ENCODE measurements at places on chromosomes 5 and 9.

GRCh38 chr9:92242260-92243136 is 51.0 kb downstream of the IARS1 start:
- no peak for DNase-seq

GRCh38 chr9:68446836-68447235 is 90.4 kb downstream of the PGM5 start:
- DNase-seq: no peak

DNA sequence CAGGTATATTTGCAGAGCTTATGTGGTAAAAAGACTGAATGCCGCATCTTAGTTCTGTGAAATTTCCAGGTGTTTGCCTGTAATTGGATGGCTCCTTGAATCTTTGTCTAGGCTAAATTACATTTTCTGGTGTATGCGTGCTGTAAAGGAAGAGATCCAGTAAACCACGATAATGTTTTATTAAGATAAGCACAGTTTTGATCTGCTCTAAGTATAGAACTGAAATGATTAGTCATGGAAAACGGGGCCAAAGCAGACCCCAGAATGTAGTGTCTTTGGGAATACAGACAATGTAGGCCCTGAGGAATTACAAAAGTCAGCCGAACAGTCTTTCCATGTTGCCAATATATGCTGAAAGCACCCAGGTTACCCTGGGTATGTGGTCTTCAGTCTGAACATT is 257.3 kb downstream of the FANCC start:
- DNase-seq: no peak

DNA sequence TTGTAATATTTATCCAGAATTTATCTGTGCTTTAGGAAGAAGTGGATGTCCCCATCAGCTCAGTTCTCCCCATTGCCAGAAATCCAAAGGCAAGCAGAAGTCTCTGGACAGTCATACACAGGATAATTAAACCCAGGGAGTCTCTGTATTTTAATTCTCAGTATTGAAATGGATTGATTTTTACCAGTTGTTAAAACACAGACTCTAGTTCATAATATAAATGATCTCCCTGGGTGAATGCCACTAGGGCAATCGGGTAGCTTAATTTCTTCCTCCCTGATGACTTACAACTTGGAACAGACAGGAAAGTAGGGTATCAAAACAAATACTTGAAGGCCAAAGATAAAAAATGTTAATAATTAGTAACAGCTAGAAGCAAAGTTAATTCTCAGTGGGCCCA is 66.5 kb upstream of the DAP start:
- DNase-seq: no peak

DNA sequence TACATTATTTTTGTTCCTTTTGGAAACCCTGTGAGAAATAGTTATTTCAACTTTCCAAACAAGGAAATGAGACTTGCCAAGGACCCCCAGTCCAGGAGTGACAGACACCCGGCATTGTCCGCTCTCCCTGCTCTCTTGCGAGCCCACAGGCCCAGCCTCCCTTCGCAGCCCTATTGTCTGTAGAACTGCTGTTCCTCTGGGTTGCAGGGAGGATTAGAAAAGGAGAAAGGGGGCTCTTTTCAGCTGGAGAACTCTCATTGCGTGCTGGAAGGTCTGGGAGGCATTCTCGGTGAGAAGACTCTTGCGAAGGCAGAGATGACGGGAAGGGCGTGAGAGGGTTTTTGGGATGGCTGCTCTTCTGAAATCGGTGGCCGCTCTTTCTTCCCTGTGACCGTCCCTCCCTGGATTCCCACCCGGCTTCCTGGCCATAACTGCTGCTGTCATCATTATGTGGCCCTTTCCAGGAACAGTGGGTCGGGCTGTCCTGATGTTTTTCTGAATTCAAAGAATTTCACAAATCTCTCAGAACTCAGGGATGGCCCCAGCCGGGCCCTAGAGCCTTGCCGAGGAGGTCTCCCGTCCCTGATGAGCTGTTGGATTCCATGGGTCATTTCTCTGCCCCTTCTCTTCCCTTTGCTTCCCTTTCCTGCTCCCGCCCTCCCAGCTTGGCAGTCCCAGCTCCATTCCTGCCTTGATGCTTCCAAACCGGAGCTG is 29.8 kb downstream of the STC2 start:
- no peak for DNase-seq

DNA sequence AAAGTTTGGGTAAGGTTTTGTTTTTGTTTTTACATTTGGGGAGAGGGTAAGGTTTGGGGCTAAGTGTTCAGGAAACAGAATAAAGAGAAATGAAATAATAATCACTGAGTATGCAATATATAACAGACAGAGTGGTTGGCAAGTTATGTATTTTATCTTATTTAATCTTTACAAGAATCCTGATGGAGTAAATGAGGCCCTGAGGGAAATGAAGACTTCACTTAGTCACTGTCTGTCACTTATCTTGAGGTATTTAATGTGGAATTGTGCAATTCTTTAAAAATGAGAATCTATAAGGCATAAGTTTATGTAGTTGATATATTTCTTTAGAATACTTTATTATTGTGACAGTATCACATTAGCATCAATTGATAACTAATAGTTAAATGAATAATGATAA is 48.1 kb downstream of the TEK start:
- DNase-seq: no peak

DNA sequence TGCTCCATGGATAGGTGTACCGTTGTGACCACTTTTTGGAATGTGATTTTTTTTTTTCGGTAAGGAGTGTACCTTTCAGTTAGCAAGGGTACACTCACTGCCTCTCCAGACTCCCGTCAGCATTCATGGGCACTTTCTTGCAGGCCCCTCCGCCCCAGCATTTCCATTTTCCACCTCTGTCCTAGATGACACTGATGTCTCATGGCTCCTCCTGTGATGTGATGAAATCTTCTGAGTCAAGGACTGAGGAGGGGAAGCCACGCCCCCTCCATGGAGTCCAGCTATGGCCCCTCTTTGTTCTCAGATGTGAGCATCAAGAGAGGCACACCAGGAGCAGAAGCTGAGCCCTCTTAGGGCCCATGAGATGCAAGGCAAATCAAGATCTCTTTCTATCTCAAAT is 61.8 kb downstream of the CTSL start:
- no peak for DNase-seq

DNA sequence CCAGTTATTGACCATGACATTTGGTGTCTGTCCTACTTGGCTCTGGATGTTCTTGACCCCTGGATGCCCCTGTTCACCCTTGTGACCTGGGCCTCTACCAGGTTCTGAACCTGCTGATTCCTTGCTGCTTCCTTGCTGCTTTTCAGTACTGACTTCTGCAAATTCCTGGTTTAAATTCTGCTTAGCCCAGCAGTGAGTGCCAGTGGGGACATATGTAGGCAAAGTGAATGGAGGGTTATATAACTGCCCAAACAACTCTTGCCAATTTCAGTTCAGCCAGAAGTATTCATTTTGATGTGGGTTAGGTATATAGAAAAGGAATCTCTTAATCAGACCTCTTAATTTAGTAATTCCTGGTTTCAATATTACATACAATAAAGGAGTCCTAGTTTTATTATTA is 220.6 kb downstream of the TAF11L14 start:
- DNase-seq: no peak
